ENCODE measurements at places on chromosomes 12 and 14.

DNA sequence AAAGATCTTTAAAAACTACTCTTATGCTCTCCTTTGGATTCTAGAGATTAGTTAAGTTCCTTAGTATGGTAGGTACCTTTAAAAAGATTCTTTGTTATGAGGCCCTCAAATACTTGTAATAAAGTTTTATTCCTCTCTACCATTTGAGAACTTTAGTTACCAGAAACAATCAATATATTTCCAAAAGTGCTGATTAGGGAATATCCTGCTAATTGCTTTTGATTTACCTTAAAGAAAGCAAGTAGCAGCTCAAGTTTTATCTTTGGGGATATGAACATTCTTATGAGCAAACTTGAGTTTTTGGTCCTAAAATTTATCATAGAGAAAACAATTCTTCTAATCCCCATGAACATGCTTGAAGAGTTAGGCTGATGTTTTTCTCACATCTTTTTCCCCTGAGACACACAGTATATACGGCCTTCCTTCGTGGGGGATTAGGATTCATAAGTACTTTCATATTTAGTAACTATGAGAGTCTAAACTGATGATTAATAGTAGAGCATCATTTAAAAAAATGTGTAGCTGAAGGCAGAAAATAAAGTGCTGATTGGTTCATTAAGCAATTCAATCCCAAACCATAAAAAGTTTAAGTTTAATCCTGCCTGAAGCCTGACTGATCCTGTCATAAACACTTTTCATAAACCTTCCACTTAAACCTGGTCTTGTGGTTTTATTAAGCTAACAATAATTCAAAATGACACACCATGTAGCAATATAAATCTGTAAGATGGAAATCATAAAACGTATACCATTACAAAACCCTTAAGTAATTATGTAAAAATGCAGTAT, 380.5 kb upstream of the FBXO33 start:
- DNase-seq, result no peak

- DNase-seq, result no peak
Measured at GRCh38 chr12:92938018-92938417, 8.9 kb upstream of the EEA1 start.

DNA sequence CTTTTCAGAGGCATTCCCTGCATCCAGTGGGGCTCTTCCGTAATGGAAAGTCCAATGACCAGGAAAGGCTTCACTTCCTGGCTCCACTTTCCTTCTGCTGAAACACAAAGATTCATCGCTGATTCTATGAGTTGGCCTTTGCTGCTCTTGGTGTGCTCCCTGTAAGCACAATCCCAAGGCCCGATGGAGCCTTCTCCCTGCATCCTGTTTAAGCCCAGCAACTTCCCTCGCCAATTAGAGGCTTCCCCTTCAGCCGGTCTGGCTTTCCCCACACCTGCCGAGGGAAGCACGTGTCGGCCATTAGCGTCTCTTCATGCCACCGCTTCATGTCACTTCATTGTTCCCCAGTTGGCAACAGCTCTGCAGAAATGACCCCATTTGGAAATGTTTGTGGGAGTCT, 693.9 kb downstream of the MED13L start:
- DNase-seq, result no peak

GRCh38 chr14:49767270-49767570, 733 bp upstream of the KLHDC2 start:
- DNase-seq, result no peak

DNA sequence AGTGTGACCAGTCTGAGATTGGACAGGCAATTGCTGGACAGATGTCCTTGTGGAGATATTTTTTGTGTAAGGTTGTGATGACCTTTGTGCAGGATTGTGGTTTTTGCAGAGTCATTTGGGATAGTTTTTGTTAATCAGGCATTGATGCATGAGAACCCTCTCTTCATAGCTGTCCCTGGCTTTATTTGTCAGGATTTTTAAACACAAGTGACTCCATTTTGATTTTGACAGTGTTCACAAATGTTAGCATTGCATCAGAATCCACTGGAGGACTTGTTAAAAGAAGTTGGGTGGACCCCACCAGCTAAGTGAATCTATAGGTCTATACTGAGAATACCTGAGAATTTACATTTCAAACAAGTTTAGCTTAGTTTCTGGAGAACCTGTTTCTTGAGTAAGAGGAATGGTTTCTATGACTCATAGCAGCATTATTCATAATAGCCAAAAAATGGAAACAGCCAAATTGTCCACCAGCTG, 11.8 kb downstream of the FNTB start:
- no peak for DNase-seq

- DNase-seq, result no peak
Measured at GRCh38 chr12:123942911-123943648, 29.6 kb downstream of the CCDC92 start.

GRCh38 chr14:101056446-101056845, 152.9 kb upstream of the RTL1 start:
- no peak for DNase-seq

- DNase-seq, result peak; percentile 71
Measured at GRCh38 chr14:58199726-58200479, at the start of gene ACTR10. Gene ACTR10, plus strand, starts transcription at chr14:58200149. Its CDS starts 69 bp downstream, at chr14:58200218.

All from NCI-H1930 (cell line).